ENCODE measurements at places on chromosomes 7 and 10. TPM values are rescaled to one million over a fixed set of nuclear protein-coding genes. Genes with fewer than 3 reads are reported as not detected.
A peak's percentile ranks its signal among the peaks of the same experiment; 100 is the strongest.

DNA sequence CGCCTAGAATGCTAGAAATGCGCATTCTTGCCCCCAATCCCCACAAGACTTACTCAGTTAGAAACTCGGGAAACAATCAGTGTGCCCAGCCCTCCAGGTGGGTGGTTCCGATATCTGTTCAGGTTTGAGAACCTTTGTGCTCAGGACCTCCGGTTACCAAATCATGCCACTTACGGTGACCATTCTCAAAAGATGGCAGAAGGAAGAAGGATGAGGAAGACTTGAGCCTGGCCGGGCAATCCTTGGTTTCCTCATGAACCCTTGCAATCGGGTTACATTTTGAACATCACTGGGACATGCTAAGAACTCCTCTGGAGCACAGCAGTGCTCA, 52.1 kb downstream of the RBM17 start:
- H3K27me3 ChIP-seq, result no peaks in the 10 kb centered on the region
- H3K27ac ChIP-seq, result no peak overlapping the region
- H3K4me3 ChIP-seq, result no peak overlapping the region
- peaks cover 6% of the 10 kb centered on the region for H3K4me1 ChIP-seq

GRCh38 chr7:27410812-27411544, 168.4 kb downstream of the EVX1 start:
- no peak for DNase-seq
- no peak overlapping the region for H3K27ac ChIP-seq
- no peaks in the 10 kb centered on the region for H3K27me3 ChIP-seq
- H3K36me3 ChIP-seq, result no peaks in the 10 kb centered on the region
- H3K4me3 ChIP-seq, result no peak overlapping the region

DNA sequence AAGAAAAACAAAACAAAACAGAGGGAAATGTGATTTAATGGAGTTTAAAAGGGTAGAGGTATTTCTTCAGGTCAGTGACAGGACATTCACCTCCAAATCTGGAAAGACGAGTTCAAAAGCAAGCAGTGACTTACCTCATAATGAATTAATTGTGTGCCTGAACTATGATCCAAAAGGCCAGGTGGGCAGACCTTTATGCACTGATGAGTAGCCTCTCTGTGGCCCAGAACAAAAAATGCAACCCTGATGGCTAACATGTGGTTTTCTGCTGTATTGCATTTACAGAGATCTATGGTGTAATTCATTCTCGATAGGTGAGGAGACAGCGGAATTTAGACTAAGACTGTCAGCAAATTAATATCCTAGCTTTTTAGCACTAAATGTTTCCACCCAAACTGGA, 142.0 kb downstream of the HDAC9 start:
- H3K4me3 ChIP-seq, result no peak overlapping the region
- no peak for DNase-seq
- H3K4me1 ChIP-seq, result no peaks in the 10 kb centered on the region
- H3K27ac ChIP-seq, result no peak overlapping the region
- no peaks in the 10 kb centered on the region for H3K36me3 ChIP-seq

- H3K4me3 ChIP-seq, result no peak overlapping the region
- no peaks in the 10 kb centered on the region for H3K27me3 ChIP-seq
- H3K4me1 ChIP-seq, result peaks cover 3% of the 10 kb centered on the region
Measured at GRCh38 chr7:102312317-102312716, 25.6 kb downstream of the SH2B2 start.

DNA sequence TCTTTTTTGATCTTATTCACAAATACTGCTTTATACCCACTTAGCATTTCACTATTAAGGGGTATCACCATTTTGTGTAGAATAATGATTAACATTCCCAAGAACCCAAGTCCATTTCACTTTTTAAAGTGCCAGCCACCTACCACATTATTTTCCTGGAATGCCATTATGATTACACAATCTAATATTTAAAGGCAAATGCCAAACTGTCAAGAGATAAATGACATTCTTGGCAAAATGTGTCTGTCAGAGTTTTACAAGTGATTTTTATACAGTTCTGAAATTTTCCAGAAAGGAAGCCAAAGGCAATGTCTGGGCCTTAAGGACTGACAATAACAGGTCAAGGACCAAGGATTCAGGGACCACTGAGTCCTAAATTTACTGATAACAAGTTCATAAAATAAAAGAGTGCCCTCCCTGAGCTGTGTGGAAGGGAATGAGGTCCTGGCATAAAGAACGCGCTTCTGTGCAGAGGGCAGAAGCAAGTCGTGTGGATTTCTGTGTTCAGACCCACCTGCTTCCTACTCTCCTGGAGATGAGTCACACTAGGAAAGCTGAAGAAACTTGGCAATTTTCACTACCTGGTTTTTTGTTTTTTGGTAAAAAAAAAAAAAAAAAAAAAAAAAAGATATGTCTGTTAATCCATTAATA, 66.5 kb downstream of the UBE2H start:
- no peaks in the 10 kb centered on the region for H3K36me3 ChIP-seq
- no peak overlapping the region for H3K4me3 ChIP-seq
- H3K27me3 ChIP-seq, result no peaks in the 10 kb centered on the region
- no peak overlapping the region for H3K27ac ChIP-seq
- DNase-seq, result no peak

GRCh38 chr7:84729284-84729683, 457.6 kb downstream of the SEMA3D start:
- no peak for DNase-seq
- H3K4me3 ChIP-seq, result no peak overlapping the region
- H3K4me1 ChIP-seq, result no peaks in the 10 kb centered on the region

DNA sequence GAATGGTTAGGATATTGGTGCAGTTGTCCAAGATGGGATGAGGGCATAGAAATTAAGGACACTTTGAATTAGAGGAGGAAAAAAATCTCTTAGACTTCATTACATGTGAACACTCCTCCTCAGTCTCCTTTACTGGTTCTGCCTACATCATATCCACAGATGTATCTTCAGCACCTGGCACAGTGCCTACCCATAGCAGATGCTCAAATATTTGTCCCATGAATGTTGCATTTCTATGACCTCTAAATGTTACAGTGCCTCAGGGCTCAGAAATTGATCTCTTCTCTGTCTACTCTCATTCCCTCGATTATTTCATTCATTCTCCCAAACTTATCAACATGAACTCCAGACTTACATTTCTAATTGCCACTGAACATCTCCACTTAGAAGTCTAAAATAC, 17.1 kb downstream of the CNNM1 start:
- H3K4me1 ChIP-seq, result peaks cover 4% of the 10 kb centered on the region
- DNase-seq, result no peak
- H3K4me3 ChIP-seq, result no peak overlapping the region
- no peak overlapping the region for H3K27ac ChIP-seq

DNA sequence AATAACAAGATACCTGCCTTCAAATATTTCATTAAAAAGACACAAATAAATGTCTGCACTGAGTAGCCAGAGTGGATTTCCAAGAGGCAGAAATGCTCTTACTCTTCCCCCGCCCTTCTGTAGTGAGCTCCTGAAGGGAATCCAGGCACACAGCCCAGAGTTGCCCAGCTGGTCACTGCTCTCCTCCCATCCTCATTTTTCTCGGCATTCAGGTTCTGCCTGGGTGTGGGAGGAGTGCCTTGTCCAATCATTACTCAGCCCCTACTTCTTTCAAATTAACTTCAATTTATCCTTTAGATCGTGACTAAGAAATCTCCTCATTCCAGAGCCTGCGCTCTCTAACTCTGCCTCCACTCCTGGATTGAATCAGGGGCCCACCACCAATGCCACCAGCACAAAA, 12.2 kb downstream of the CCDC6 start:
- peaks cover 16% of the 10 kb centered on the region for H3K4me1 ChIP-seq
- peak; percentile 66 for DNase-seq
- H3K27me3 ChIP-seq, result no peaks in the 10 kb centered on the region
- H3K4me3 ChIP-seq, result no peak overlapping the region

- no peak overlapping the region for H3K27ac ChIP-seq
- H3K4me1 ChIP-seq, result no peaks in the 10 kb centered on the region
- H3K36me3 ChIP-seq, result no peaks in the 10 kb centered on the region
- H3K27me3 ChIP-seq, result no peaks in the 10 kb centered on the region
- H3K4me3 ChIP-seq, result no peak overlapping the region
- no peak for DNase-seq
Measured at GRCh38 chr7:18201350-18201749, 173.7 kb upstream of the PRPS1L1 start.

GRCh38 chr7:7102906-7103305, 79.4 kb upstream of the C1GALT1 start:
- DNase-seq, result no peak
- H3K27ac ChIP-seq, result no peak overlapping the region
- no peaks in the 10 kb centered on the region for H3K27me3 ChIP-seq
- H3K36me3 ChIP-seq, result no peaks in the 10 kb centered on the region
- no peak overlapping the region for H3K4me3 ChIP-seq

The NKX1-2 gene
- not detected for total RNA-seq
